ENCODE measurements at places on chromosomes 16 and 17. TPM values are rescaled to one million over a fixed set of nuclear protein-coding genes. Genes with fewer than 3 reads are reported as not detected.

GRCh38 chr16:68652659-68653058 lies 7.5 kb downstream of the CDH3 start:
- no peak for DNase-seq

GRCh38 chr17:6231886-6232731 lies 161.9 kb downstream of the WSCD1 start:
- no peak for DNase-seq

GRCh38 chr16:84484579-84485254 lies 19.7 kb downstream of the MEAK7 start:
- DNase-seq: no peak

GRCh38 chr17:64354824-64355535 lies 35.7 kb downstream of the PECAM1 start:
- peak; percentile 5 for DNase-seq

- DNase-seq: no peak
These were observed 50.7 kb downstream of the SLC5A11 start for GRCh38 chr16:24896439-24896838.

- DNase-seq: no peak
These were observed 31.9 kb downstream of the REXO5 start for GRCh38 chr16:20838240-20838639.

GRCh38 chr17:78997231-78997741 lies 12.3 kb downstream of the CANT1 start:
- peak; percentile 44 for DNase-seq

Gene PRRT2
- 2.1 TPM for total RNA-seq

DNA sequence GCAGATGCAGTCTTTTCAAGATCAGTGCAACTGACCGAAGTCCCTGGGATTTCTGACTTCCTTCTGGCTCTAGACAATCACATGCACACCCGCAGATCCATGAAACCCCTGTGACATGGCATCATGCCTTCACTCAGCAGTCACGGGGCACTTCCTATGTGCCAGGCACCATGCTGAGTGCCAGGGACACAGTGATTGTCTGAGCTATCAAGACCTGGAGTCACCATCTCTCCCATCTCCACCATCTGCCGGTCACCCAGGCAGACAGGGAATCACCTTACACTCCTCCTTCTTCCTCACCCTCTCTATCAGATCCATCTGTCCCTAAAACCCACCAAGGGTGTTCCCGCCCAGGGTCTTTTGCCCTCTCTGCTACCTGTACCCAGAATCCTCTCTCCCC lies 5.3 kb downstream of the BEAN1 start:
- no peak for DNase-seq

DNA sequence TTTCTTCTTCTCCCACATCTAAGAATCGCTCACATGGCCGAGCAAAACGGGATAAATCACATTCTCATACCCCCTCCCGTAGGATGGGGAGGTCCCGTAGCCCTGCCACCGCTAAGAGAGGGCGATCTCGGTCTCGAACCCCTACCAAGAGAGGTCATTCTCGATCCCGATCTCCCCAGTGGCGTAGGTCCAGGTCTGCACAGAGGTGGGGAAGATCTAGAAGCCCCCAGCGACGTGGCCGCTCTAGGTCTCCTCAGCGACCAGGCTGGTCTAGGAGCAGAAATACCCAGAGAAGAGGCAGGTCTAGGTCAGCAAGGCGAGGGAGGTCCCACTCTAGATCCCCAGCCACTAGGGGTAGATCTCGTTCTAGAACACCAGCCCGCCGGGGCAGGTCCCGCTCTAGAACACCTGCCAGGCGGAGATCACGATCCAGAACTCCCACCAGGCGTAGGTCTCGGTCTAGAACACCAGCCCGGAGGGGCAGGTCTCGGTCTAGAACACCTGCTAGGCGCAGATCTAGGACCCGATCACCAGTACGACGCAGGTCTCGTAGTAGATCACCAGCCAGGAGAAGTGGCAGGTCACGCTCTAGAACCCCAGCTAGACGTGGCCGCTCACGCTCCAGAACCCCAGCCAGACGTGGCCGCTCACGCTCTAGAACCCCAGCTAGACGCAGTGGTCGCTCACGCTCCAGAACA lies 9.6 kb downstream of the SRRM2 start:
- DNase-seq: no peak

Gene SRCIN1
- total RNA-seq: 6.2 TPM

DNA sequence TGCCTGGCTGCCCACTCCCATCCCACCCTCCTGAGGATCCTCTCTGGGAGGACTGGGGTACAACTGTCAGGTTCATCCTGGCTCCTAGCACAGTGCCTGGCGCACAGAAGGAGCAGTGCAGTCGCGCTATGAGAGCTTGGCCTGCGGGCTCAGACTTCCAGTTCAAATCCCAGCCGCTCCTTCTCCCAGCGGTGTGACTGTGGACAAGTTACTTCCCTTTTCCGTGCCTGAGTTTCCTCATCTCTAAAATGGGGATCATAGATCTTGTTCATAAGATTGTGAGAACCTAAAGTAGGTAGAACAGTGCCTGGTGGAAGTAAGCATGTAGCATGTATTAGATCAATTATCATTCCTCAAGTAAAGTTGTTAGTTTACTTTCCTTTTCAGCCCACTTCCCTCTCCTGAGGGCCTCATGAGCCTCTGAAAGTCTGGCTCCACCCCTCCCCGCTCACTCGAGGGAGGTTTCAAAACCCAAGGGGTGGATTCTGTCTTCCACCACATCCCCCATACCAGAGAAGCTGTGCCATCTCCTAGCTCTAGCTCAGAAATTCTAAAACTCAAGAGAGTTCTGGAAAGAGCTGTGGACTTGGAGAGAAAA lies 19.9 kb upstream of the COL1A1 start:
- DNase-seq: no peak

Gene C1QTNF8
- not detected for total RNA-seq

DNA sequence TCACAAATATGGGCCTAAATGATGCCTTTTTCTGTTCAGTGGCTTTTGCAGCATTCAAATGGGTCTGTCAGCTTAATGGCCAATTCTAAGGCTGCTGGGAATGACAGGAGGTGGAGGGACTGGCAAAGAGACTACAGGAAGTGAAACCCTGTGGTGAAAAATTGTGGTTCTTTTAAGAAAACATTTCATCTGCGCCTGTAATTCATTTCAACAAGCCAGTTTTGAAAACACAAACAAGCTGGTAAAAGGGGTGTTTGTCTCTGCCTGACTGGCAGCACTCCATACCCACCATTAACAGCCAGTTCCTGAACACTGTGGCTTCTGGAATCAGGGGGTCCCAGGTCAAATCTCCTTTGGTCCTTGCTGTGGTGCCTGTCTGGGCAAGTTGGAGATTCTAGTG lies 3.6 kb upstream of the KDM8 start:
- DNase-seq: no peak

DNA sequence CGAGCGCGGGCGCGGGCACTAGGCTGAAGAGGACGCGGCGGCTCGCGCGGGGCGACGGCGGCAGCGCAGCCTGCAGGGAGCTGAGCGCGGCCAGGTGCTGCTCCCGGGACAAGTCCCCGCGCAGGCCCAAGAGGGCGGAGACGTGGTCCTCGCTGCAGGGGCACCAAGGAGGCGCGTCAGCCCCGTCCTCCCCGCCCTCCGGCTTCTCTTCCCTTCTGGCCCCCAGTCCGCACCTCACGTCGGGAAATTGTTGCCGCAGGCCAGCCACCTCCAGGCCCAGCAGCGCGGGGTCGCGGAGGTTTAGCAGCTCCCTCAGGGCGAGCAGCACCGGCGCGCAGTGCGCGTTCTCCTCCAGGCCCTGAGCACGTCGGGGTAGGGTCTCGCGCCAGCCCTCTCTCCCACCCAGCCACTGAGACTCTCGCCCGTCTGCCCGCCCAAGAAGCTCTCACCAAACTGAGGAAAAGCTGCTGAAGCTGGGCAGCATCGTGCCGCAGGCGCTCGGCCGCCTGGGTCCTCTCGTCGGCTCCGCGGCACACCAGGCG lies 761 bp upstream of the MATCAP1 start:
- DNase-seq: no peak

Gene CIBAR2
- total RNA-seq: not detected

Gene ORMDL3
- 104 TPM for total RNA-seq

GRCh38 chr16:88494335-88495154 lies 41.5 kb downstream of the ZFPM1 start:
- DNase-seq: no peak

- no peak for DNase-seq
These were observed 206.2 kb upstream of the SDK2 start for GRCh38 chr17:73850426-73850825.

GRCh38 chr16:2950773-2951172 lies 13.3 kb upstream of the KREMEN2 start:
- DNase-seq: no peak

Gene TSEN54
- 7.7 TPM for total RNA-seq

- DNase-seq: no peak
These were observed 3.8 kb downstream of the TTYH2 start for GRCh38 chr17:74217037-74217730.

DNA sequence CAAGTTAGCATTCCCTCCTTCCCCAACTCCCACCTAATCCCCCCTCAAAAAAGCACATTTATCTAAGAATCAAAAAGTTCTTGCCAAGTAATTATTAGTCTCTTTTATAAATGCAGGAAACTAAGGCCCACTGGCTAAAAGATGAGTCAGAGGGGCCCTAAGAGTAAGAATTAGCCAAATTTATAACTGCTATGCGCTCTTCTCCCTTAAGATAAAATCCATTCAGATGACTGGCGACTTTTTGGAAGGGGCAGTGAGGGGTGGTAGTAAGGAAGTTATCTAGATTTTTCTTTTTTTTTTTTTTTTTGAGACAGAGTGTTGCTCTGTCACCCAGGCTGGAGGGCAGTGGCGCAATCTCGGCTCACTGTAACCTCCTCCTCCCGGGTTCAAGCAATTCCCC lies 17.1 kb downstream of the ZNF652 start:
- DNase-seq: no peak

GRCh38 chr16:49431591-49432290 lies 58.1 kb downstream of the C16orf78 start:
- no peak for DNase-seq

- peak; percentile 85 for DNase-seq
These were observed 31.4 kb downstream of the ACTG1 start for GRCh38 chr17:81481073-81481799.

Gene OR2C1
- not detected for total RNA-seq

- DNase-seq: no peak
These were observed 17.9 kb upstream of the NSMCE1 start for GRCh38 chr16:27286451-27286850.

Gene PLXDC1
- total RNA-seq: 21.4 TPM

- no peak for DNase-seq
These were observed 1.6 kb upstream of the WFIKKN2 start for GRCh38 chr17:50833510-50834428.

DNA sequence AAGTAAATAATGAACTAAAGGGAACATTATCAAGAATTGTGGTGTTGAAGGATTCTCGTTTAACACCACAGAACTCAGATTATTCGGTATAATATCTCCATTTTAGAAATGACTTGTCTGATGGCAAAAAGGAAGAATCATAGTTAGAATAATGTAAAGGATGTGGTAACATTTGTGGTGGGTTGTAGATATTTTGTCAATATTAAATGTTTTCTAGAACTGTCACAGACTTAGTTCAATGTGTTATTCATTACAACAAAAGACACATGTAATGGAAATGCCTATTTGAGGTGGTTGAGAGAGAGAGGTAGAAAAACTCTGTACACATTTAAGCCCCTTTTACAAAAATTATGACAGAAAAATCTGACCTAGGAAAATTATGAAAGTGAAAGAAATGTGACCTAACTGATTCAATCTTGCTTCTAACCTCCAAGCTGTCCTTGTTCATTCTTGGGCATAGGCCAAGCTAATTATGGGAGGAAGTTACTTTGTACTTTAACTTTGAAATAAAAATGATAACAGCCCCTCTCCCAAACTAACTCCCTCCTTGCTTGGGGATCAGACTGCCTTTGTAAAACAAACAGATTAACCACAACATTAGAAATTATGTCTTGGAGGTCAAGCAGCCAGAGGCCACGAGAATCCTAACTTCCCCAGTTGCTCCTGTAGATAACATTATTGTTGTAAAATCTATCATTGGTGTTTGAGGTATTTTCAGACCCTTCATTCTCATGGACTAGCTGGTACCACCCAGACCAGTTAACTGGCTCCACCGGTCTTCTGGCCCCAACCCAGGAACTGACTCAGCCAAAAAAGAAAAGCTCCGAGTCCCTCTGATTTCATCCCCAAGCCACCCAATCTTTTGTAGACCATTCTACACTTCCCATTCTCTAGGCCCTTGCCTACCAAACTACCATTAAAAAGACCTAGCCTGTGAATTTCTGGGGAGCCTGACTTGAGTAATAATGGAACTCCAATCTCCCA lies 1287.8 kb upstream of the CDH8 start:
- no peak for DNase-seq

Measured in cardiac septum (tissue), 1 donor.